CD4-positive, alpha-beta T cell treated with Interleukin-15 for 4 hours (primary cell): ENCODE measurements at places on chromosomes 16 and 17.

GRCh38 chr16:72985148-72985941 lies 62.6 kb downstream of the ZFHX3 start:
- no peak for DNase-seq

DNA sequence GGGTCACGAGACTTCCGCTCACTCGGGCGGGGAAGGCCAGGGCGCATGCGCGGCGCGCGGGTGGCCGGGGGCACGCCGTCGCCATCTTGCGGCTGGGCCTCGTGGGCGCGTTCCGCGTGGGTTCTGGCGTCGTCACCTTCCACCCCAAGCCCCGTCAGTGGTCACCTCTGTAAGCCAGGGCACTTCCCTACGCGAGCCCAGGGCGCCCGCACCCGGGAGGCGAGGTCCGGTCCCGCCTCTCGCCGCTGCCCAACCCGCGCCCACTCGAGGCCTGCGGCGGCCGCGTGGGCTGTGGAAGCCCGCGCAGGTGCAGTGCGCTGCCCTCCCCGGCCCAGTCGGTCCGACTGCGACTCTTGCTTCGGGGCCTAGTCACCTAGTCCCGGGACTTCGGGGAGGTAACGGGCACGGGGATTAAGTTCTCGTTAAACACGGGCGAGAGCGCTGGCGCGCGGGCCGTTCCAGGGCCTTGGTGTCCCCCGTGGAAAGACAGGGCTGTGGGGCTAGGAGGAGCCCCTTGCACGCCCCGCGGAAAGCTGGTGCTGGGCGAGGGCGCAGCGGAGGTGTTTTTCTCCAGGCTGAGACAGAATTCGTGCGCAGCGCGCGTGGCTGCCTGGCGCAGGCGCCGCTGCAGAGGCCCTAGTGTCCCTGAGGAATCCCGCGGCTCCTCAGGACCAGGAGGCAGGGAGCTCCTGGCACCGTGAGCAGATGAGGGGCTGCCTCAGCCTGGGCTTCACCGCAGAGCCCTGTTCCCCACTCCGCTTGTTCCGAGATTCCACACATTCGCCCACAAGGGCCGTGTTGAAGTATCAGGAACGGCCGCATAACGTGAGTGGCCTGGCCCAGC lies 472 bp upstream of the ARHGDIA start:
- DNase-seq: peak; percentile 96

DNA sequence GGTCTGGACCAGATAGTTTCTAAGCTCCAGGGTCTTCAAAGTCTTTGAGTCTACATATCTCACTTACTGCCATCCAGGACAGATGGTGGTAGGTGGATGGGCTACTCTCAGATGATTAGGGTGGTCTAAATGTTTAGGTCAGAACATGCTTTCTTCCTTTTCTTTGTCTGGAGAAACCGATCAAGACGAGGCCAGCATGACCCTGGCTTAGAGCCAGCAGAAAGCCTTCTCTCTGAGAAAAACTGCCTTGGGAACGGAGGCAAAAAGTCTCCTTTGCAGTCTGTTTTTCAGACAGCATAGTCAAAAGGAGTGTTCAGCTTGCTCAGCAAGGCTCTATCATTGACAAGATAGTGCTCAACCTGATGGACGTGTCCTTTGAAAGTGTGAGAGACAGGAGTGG lies 48.8 kb downstream of the SPACA3 start:
- no peak for DNase-seq

- no peak for DNase-seq
Observed at GRCh38 chr16:82389956-82390650, 220.1 kb upstream of the MPHOSPH6 start.

DNA sequence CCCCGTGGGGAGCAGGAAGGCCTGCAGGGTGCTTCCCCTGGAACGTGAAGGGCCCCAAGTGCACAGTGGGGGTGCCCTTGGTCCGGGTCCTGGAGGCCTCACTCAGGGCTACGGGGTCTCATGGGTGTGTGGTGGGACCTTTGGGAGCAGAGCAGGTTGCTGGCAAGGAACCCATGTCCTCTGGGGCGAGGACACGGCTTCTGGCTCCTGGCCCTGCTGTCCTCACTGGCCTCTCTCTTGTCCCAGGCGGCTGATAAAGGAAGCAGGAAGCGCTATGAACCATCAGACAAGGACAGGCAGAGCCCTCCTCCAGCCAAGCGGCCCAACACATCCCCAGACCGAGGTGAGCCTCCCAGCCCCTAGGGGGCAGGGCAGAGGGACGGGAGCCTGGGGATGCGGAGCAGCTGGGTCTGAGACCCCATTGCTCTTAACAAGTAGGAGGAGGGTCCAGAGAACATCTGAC lies 9.8 kb upstream of the IL17C start:
- no peak for DNase-seq

- no peak for DNase-seq
Observed at GRCh38 chr16:22370038-22370820, 4.2 kb downstream of the CDR2 start.

DNA sequence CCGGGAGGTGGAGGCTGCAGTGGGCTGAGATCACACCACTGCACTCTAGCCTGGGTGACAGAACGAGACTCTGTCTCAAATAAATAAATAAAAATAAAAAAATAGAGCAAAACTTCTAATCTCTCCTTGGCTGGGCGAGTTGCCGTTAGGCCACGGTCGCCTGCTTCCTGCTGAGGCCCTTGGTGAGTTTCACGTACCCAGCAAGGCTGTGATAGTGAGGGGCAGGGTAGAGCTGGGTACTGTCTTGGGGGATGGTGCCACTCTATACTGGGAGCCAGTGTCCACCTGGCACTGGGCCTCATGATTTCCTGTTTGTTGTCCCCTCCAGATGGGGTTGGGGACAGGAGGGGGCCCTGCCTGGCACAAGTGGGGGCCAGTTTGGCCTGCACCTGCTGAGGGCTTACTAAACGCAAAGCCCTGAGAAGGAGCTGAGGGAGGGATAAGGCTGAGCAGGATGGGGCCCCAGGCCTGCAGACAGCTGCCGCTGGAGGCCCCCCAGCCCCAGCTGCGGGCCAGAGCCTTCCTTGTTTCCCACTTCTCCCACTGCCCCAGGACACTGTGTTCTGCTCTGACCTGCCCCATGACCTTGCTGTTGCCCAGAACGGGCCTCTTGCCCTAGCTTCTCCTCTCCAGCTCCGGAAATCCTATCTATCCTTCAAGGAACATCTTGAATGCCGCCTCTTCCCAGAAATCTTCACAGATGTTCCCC lies 25.4 kb downstream of the GJD3 start:
- no peak for DNase-seq

DNA sequence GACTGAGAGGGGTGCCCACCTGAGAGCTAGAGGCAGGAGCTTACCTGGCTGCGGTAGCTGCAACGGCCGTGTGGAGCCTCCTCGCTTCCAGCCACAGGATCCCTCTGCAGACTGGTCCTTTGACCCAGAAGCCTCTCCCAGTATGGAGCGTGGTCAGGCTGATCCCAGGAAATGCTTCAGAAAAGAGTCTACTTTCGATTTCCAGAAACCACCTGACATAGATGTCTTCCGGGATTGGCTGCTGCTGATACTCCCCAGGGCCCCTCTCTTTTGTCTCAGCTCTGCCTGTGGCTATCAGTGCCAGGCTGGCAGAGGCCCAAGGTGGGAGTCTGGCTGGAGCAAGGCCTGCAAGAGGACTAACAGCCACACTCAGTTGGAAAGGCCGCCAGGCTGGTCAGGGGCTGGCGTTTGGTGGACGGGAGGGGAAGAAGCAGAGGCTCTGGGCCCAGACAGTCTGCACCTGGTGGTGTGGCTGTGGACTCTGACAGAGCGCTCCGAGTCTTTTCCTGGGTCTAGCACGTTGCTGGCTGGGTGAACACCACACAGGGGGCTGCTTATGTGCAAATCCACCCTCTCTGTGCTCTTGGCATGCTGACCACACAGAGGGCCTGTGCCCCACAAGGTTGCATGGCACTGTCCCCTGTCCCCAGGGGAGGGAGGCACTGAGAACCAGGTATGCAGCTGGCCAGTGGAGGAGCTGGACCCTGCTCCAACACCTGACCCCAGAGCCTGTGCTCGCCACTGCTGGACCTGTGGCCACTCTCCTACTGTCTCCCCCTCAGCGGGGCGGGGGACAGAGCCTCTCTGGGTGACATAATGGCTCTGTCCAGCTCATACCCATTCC lies at the start of gene LGALS3BP:
TSS of gene LGALS3BP (minus strand) at position 144 of the 844 bp plus-strand sequence. CDS start 2,732 bp downstream, outside the sequence.
- peak; percentile 12 for DNase-seq

- no peak for DNase-seq
Observed at GRCh38 chr16:3992297-3993051, 112.0 kb upstream of the CREBBP start.

DNA sequence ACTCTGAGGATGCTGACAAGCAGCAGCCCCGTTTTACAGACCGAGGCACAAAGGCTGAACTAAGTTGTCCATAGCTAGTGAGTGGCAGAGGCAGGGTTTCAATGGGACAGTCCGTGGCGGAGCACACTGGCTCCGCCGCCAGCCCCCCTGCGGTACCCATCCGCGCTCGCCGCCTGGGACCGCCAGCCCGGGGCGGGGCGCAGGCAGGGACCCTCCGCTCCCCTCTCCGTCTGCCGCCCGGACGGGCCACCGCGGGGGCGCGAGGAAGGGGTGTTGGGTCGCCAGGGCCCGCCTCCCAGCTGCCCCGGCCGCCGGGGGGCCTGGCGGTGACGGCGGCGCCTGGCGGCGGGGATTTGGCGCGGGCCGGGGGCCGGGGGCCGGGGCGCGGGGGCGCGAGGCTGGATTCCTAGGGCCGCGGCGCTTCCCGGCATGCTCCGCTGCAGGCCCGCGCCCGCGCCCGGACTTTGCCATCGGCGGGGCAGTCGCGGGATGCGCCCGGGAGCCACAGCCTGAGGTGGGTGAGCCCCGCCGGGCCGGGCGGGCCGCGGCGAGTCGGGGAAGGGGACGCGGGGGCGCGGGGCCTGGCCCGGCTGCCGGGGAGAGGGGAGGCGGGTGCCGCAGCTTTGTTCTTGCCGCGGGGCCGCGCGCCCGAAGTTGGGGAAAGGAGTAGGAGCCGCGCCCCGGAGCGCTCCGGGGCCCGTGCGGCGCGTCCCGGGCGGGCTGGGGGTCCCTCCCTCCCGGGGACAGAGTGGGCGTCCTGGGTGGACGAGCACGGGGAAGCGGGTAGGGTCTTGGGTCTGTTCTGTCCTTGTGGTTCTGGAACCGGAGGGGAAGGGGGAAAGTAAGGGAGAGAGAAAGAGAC lies at the start of gene TMEM98:
TSS of gene TMEM98 (plus strand) at position 430 of the 862 bp plus-strand sequence. CDS start 3,376 bp downstream, outside the sequence.
- no peak for DNase-seq

- DNase-seq: no peak
Observed at GRCh38 chr16:58506241-58507194, 6.6 kb downstream of the NDRG4 start.

DNA sequence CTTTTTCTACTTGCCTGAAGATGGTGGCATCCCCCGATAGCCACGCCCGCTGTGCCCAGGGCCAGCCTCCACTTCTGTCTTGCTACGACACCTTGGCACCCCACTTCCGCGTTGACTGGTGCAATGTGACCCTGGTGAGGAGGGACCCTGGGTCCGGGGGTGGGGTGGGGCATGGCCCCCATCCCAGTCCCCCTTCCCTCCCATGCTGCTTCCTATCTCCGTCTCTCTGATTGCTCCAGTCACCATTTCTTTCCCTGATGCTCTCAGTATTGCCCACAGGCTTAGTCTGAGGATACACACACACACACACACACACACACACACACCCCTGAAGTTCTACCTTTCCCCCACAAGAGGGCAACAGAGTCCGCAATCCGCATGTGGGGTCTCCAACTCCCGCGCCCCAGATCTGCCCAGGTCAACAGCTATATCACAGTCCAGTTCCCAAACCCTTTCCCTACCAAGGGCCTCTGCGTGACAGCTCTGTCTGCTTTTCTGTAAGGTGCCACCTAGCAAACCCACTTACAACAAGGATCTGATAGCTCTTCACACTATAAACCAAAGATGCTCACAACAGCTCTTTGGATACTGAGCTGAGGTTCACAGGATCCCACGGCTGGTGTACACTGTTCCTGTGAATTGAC lies 3.4 kb downstream of the SGCA start:
- DNase-seq: peak; percentile 70

DNA sequence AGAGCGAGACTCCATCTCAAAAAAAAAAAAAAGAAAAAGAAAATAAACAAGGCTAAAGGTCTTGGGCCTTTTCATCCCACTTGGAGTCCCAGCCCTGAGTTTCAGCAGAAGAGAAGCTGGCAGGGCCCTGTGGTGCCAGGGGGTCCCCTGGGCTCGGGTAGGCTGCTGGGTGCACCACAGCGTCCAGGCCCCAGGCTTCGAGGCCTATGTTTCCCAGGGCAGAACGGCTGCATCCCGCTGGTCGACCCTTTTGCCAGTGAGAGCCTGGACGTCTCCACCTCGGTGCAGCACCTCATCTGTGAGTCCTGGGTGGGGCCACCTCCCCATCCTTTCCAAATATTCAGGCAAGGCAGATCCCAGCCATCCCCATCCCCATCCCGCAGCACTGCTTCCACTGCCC lies 2.2 kb downstream of the TMEM235 start:
- DNase-seq: no peak

DNA sequence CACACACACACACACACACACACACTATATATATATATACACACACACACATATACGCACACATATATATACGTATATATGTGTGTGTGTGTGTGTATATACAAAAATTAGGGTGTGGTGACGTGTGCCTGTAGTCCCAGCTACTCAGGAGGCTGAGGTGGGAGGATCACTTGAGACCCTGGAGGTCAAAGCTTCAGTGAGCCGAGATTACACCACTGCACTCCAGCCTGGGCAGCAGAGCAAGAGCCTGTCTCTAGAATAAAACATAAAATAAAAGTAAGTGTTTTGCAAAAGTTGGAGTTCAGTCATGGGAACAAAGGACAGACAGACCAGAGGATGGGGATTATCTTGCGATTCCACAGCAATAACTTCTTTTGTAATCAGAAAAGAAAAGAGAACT lies 10.8 kb downstream of the NUPR1 start:
- DNase-seq: no peak

DNA sequence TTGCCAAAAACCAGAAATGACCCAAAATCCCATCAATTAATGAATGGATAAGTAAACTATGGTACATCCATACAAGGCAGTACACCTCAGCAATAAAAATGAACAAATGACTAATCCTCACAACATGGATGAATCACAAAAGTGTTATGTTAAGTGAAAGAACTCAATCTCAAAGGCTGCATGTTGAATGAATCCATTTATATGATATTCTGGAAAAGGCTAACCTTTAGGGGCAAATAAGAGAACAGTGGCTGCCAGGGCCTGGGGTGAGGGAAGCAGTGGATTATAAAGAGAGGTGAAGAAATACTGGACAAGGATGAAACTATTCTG lies 46.1 kb upstream of the MSI2 start:
- DNase-seq: no peak

DNA sequence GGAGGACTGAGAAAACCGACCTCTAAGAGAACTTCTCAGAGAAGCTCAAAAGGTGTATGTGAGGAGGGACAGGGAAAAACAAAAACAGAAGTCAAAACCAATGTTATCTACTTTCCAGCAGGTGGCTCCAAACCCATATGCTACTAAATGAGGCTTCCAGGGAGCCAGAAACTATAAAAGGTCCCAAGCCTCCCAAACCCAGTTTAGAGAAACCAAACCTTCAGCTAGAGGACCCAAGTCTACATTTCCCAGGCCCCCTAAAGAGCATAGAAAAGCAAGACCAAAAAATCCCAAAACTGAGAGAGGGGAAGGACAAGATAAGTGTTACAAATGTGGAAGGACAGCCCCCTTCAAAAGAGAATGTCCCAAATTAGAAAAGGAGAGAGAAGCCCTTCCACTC lies 3.7 kb downstream of the HPR start:
- peak; percentile 6 for DNase-seq

- DNase-seq: peak; percentile 43
Observed at GRCh38 chr17:78315355-78316114, 44.3 kb downstream of the SOCS3 start.

GRCh38 chr16:20079106-20079505 lies 5.4 kb upstream of the GPR139 start:
- no peak for DNase-seq
